ENCODE measurements at places on chromosomes 3 and 15. TPM values are rescaled to one million over a fixed set of nuclear protein-coding genes. Genes with fewer than 3 reads are reported as not detected.

SCAMP5 gene
- total RNA-seq, result 1.2 TPM

STRA6 gene
- total RNA-seq, result not detected

ACP3 gene
- 1.3 TPM for total RNA-seq

PIK3CA gene
- 18.1 TPM for total RNA-seq

LMAN1L gene
- total RNA-seq, result 20.6 TPM

DNA sequence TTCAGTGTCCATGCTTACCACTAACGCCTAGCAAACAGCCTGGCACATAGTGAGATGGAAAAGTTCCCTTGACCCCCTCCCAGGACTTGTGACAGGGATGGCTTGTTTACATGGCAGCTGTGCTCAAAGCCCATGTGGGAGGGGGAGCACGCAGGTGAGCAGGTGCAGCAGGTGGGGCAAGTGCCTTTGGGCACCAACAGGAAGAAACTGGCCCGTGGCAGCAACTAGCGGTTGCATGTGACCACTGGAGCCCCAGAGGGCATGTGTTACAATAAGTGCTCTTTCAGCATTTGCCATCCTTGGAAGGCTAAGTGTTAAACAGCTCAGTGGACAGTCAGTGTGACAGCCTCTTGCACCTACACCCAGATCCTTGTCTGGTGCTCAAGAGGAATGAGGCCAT, 734.6 kb downstream of the TUSC7 start:
- no peak for DNase-seq

DNA sequence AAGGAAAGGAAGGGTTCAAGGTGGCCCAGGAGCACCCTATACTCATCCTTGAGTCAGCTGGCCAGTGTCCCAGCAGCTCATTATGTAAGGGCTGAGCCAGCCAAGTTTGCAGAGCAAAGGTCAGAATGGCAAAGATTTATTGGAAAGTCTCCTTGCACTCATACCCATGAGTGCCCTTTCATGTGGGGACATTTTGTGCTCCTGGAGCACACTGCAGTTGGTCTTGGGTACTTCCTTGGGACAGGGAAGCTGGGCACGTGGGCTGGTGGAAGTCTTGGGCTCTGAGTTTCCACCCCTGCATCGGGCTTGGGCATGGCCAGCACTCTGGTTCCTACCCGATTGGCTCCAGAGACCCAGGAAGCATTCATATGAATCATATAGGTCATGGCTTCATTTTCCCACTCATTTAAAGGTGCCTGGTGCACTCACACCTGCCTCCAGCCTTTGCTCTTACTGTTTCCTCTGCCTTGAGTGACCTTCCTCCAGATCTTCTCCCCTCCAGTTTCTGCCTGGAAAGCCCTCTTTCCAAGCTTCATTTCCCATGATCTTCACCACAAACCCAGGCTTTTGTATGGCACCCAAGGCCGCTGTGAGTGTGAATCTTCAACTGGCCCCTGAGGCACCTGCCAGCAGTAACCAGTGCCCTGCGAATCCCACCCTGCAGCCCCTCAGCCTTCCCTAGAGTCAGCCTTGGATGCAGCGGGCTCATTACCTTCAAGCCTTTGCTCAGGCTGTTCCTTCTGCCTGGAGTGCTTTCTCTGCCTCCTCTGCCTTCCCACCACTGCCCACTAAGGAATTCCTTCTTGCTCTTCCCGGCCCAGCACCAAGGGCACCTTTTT, 10.5 kb upstream of the PRKCD start:
- no peak for DNase-seq

- no peak for DNase-seq
Measured at GRCh38 chr3:149216193-149216869, 5.3 kb downstream of the CP start.

- DNase-seq, result no peak
Measured at GRCh38 chr3:100368441-100368840, 32.4 kb downstream of the TOMM70 start.

GRCh38 chr3:159911664-159912037, 77.0 kb upstream of the IL12A start:
- DNase-seq, result no peak

- DNase-seq, result peak; percentile 47
Measured at GRCh38 chr15:44194323-44195150, 534 bp downstream of the FRMD5 start.

DNA sequence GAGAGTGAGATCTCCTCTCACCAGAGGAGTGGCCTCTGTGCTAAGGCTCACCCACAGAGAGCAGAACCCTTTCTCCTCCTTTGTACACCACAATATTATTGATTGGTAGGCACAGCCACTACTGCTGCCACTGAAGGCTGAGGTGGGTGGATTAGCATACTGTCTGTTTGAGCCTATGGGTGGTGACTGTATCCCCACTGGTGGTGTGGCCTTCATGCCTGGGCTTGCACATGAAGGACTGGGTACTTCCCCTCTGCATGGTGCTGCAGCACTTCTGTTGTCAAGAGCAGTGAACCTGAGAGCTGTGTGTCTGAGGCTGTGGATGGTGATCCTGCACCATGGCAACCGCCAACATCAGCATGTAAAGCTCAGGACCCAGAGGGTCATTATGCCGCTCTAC, 35.7 kb upstream of the NECTIN3 start:
- no peak for DNase-seq

DNA sequence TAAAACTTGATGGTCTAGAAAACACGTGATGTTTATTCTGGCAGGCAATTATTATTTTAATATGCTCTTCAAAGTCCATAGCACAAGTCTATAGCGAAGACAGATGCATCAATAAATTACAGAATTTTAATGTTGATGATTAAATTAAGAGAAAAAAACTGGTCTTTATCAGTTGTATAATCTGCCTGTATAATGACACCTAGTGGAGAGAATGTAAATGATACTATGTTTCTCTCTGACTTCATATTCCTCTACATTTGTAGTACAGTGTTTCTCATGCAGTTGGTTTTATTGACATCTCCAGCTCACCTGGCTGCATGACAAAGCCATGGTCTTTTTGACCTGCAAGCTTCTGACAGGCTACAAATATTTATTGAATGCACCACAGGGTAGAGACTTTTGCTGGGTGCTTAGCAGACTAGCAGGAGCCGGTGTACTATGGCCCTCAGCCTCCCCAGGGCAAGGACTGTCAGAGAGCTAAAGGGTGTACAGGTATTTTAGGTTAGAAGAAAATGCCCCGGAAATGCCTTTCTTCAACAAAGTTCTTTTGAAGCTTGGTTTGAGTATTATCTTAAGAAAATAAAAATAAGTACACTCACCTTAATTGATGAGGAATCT, 289.9 kb downstream of the GAP43 start:
- DNase-seq, result no peak

- no peak for DNase-seq
Measured at GRCh38 chr3:186121968-186122367, 13.1 kb upstream of the ETV5 start.

DNA sequence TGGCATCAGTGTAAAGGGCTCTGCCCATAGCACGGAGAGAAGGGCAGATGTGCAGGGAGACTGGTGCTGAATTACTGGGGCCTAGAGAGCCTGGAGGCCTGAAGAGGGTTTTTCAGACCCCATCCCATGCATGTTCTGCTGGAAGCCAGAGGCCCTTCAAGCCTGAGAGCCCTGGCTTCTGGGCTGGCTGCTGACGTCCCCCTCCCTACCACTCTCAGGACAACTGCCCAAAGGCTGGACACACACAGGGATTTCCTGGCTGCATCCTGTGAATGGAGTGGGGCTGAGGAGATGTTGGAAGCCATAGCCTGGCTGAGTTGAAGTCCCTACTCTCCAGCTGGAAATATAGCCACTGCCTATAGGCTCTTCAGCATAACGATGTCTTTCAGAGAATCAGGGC, 16.9 kb upstream of the DOCK3 start:
- DNase-seq, result no peak

DNA sequence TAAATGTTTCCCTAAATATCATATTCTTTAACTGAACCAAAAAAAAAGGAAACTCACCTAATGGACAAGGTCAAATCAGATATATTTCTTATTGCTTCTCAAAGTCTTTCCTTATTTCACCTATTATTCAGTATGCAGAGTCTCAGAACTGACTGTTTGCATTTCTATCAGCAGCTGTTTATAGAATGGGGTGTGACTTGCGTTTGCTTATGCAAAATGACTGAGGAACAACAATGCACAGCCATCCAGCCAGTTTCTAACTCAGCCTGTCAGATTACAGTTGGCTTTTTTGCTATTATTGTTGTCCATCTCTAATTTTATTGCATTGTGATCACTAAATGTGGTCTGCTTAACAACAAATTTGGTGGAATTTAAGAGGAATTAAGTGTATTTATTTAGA, 40.7 kb downstream of the RAB27A start:
- DNase-seq, result no peak

DNA sequence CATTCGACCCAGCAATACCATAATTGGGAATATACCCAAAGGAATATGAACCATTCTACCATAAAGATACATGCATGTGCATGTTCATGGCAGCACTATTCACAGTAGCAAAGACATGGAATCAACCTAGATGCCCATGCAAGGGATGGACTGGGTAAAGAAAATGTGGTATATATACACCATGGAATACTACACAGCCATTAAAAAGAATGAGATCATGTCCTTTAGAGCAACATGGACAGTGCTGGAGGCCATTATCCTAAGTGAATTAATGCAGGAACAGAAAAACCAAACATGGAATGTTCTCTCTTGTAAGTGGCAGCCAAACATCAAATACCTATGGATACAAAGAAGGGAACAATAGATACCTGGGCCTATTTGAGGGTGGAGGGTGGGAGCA, 7.4 kb downstream of the ETFA start:
- DNase-seq, result no peak

DNA sequence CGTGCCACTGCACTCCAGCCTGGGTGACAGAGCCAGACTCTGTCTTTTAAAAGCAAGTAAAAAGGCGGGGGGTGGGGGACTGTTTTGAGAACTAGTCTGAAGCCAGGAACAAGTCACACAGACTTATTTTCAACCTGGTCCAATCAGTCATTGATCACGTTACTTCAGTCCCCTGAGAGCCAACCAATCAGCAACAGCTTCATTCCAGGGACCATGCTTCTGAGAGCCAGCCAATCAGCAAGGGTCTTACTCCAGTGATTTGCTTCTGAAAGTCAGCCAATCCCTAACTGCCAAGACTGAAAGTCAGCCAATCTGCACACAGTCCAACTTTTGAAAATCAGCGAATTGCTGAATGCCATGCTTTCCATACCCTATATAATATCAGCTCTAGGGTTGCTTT, 48.6 kb upstream of the C15orf39 start:
- DNase-seq, result no peak

DNA sequence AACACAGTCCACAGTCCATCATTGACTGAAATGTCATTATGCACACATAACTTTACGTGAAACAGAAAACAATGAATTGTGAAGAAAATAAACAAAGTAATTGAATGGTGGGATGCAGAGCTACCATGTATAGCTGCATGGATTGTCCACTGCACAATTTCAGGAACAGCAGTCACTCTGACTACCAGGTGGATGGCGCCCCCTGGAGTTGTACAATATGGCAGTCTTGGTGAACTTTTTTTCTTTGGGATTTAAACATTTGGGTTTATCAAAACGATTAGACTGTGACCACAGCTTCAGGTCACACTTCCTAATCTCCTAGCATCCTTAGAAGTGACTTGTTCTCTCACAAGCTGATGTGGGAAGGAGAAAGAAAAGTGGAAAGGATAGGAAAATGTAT, 48.9 kb upstream of the TCF12 start:
- DNase-seq, result peak; percentile 51

GRCh38 chr3:170485294-170485693, 66.6 kb downstream of the CLDN11 start:
- DNase-seq, result no peak

DNA sequence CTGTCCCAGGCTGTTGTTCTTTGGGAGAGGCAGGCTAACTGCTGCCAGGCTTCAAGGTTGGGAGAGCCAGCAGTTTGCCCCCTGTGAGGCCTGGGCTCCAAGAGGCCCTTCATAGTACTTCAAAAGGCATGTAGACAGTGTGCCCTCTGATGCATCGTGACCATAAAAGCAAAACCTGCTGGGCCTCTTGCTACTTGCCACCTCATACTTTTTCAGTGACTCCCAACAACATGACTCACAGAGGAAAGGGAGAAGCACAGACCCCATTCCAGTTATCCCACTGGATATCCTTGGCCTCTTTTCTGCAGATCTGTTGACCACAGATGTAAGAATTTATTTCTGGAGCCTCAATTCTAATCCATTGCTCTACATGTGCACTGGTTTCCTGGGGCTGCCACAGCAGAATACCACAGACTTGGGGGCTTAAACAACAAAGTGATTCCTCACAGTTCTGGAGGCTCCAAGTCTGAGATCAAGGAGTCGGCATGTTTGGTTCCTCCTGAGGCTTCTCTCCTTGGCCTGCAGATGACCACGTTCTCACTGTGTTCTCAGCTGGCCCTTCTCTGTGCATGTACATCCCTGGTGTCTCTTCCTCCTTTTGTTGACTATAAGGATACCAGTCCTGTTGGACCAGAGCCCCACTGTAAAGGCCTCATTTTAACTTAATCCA, 8.9 kb upstream of the NSMCE3 start:
- no peak for DNase-seq

- DNase-seq, result no peak
Measured at GRCh38 chr3:45214061-45214680, 11.9 kb downstream of the TMEM158 start.

GRCh38 chr3:145450018-145450682, 710.8 kb downstream of the PLOD2 start:
- no peak for DNase-seq

- no peak for DNase-seq
Measured at GRCh38 chr3:17238023-17238422, 353.3 kb downstream of the PLCL2 start.

- no peak for DNase-seq
Measured at GRCh38 chr15:25838191-25838870, 24.8 kb downstream of the ATP10A start.

DNA sequence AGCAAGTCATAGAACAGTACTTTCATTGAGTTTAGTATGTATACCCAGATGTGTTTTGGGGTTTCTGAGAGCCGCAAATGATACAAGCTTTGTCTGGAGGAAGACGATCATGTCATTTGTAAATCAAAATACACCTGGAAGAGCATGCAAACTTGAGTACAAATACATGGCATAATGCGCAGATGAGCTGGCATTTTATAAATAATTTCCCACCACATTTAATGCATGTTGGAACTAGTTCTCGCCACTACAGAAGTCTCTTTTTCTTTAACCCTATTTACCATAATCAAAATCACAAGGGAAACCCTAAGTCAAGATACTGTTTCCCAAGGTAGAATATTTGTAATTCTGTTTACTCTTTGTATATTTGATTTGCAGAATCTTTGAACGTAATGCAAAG, 318.6 kb downstream of the EPHA3 start:
- DNase-seq, result no peak

- DNase-seq, result no peak
Measured at GRCh38 chr3:177899275-177900067, 636.8 kb upstream of the KCNMB2 start.

- DNase-seq, result no peak
Measured at GRCh38 chr15:59349680-59350420, 22.8 kb downstream of the MYO1E start.

- no peak for DNase-seq
Measured at GRCh38 chr3:63128380-63128779, 149.7 kb upstream of the SYNPR start.

DNA sequence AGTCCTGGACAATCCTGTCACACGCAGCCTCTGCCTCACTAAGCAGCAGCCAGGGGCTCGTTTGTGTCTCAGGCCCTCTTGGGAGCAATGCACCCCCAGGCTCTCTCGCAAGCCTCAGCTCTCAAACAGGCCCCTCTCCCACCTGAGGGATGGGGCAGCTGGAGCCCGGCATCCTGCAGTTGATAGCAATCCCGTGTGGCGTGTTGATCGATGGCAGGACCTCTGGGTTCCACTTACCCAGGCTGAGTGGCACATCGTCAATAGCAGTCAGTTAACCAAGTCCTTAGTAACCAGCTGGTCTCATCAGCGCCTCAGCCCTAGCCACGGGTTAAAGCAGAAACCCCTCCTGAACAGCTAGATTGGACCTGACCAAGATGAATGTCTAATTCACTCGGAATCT, 36.5 kb upstream of the PLXNA1 start:
- no peak for DNase-seq

Measured in Right ventricle myocardium superior (tissue), 1 donor.